Activated CD8-positive, alpha-beta T cell treated with anti-CD3 and anti-CD28 coated beads for 36 hours (primary cell): ENCODE measurements at places on chromosomes 6 and 20.

DNA sequence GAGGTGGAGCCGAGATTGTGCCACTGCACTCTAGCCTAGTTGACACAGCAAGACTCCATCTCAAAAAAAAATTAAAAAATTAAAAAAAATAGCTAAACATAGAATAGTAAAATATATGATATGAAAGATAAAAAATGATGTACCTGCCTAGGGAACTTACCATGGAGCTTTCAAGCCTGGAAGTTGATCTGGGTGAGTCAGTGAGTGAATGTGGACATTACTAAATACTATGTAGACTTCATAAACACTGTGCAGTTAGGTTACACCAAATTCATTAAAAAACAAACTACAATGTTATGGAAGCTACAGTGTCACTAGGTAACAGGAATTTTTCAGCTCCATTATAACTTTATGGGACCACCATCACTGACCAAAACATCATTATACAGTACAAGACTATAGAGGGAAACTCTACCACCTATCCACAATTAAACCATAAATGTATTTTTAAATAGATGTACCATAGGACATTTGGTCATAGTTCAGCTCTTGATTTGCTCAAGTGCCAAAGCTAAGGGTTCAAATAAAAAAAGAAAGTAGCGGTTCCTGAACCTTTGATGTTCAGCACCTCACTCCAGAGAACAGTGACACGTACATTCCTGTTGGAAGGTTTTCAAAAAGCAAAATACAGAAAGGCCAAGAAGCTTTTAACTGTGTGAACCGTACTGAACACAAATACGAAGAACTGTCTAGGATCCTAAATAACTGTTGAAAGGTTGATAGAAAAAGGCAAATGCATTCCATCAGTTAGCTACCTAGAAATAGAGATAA lies 52.4 kb upstream of the SPDEF start:
- H3K27ac ChIP-seq = no peak overlapping the region
- H3K4me1 ChIP-seq = peaks cover 13% of the 10 kb centered on the region
- no peak overlapping the region for H3K4me3 ChIP-seq
- peaks cover 6% of the 10 kb centered on the region for H3K36me3 ChIP-seq

DNA sequence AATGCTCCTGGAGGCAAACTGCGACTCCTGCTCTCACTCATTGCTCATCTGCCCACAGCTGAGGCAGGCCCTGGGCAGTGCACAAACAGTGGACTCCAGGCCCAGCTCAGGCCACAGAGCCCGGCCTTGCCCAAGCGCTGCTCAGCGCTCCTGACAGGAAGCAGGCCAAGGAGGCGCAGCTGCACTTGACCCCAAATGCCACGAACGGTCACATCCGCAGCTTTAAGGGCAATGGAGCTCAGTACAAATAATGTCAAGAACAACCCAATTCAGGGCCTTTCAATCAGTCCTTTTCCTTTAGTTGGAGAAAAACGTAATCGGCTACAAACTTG lies 33.8 kb downstream of the RRBP1 start:
- H3K4me1 ChIP-seq = peaks cover 5% of the 10 kb centered on the region
- no peaks in the 10 kb centered on the region for H3K36me3 ChIP-seq
- no peaks in the 10 kb centered on the region for H3K27me3 ChIP-seq
- H3K27ac ChIP-seq = no peak overlapping the region
- no peak for DNase-seq

- no peak for DNase-seq
- H3K4me3 ChIP-seq = no peak overlapping the region
- H3K27ac ChIP-seq = no peak overlapping the region
- no peaks in the 10 kb centered on the region for H3K27me3 ChIP-seq
- H3K4me1 ChIP-seq = no peaks in the 10 kb centered on the region
These were observed 405.2 kb downstream of the RFPL4B start for GRCh38 chr6:112752305-112752704.

DNA sequence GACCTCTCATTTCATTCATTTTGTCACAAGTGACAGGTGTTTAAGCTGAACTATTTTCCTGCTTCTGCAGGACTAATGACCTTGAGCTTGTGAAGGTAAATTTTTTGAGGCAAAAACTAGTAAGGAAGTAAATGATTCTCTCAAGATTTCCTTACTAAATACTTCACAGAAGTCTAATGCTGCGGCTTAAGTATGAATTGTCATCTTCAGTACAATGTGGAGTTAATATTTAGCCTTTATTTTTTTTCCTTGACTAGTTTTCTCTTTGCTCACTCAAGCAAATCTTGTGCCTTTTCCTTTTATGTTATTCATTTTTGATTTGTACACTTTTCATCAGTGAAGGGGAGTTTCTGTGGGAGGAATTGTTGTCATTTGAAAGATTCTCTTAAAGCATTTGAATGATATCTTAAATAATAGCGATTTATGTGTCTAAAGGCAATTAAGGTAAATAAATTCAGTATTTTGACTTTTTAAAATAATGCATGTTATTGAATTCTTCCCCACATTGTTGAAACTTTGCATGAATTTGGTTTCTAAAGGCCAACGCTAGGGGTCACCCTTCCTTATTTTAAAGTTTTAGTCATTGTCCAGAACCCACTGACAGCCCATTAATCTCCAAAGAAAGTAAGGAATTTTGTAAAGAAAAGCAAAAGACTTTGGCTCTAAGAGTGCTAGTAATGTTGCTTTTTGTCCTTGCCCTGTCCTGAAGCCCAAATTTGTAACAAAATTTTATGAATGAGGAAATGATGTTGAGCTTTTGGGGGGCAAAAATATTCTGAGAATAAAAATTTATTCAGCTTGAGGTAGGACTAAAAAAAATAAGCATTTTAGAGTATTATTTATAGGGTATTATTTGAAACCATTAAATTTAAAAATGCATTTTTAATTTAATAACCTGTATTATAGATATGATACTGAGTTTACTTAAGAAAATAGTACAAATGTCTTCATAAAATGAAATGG lies 157.4 kb upstream of the LAMA2 start:
- H3K4me1 ChIP-seq = peaks cover 3% of the 10 kb centered on the region
- peaks cover 20% of the 10 kb centered on the region for H3K27me3 ChIP-seq
- DNase-seq = peak; percentile 36
- no peak overlapping the region for H3K4me3 ChIP-seq
- no peaks in the 10 kb centered on the region for H3K36me3 ChIP-seq

- H3K27ac ChIP-seq = no peak overlapping the region
- no peaks in the 10 kb centered on the region for H3K36me3 ChIP-seq
- no peaks in the 10 kb centered on the region for H3K4me1 ChIP-seq
- DNase-seq = no peak
- no peak overlapping the region for H3K4me3 ChIP-seq
- peaks cover 3% of the 10 kb centered on the region for H3K27me3 ChIP-seq
These were observed 212.5 kb downstream of the BMP7 start for GRCh38 chr20:57053793-57054552.

- no peak for DNase-seq
- H3K4me3 ChIP-seq = no peak overlapping the region
- peaks cover 1% of the 10 kb centered on the region for H3K27me3 ChIP-seq
- no peaks in the 10 kb centered on the region for H3K36me3 ChIP-seq
- H3K4me1 ChIP-seq = peaks cover 2% of the 10 kb centered on the region
These were observed 652.1 kb upstream of the SLC35B3 start for GRCh38 chr6:9087470-9087869.

GRCh38 chr20:49595811-49596561 lies 28.0 kb upstream of the PTGIS start:
- H3K27me3 ChIP-seq = no peaks in the 10 kb centered on the region
- peak; percentile 96 for DNase-seq
- peaks cover 30% of the 10 kb centered on the region for H3K36me3 ChIP-seq
